CD8-positive, alpha-beta memory T cell (primary cell): ENCODE measurements at places on chromosomes 12 and 14.

GRCh38 chr14:90498198-90498597 lies 101.4 kb downstream of the CALM1 start:
- no peak for DNase-seq

GRCh38 chr12:63821781-63822251 lies 22.7 kb upstream of the SRGAP1 start:
- no peak for DNase-seq

GRCh38 chr12:84919271-84919670 lies 6.7 kb upstream of the SLC6A15 start:
- DNase-seq, result no peak

GRCh38 chr14:104512771-104513640 lies 66.6 kb upstream of the C14orf180 start:
- DNase-seq, result no peak

GRCh38 chr12:32826807-32827412 lies 69.7 kb downstream of the PKP2 start:
- no peak for DNase-seq

- DNase-seq, result no peak
Observed at GRCh38 chr12:109706747-109707469, 6.7 kb upstream of the FAM222A start.

DNA sequence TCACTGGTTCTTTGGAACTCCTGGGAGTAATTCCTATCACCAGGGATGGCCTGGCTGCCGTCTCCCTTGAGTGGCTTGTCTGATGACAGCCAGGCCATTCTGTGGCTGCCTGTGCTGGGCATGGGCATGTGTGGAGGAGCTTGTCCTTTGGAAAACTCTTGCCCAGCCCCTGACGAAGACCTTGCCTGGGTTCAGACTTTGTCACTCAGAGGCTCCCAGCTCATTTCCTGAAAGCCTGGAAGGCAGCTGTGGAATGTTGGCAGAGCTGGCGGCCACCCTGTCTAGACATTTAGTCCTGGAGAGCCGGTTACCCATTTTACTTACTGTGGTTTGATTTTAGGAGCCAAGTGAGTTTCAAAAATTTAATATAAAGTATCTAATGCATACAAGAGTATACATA lies 34.0 kb downstream of the TUNAR start:
- DNase-seq, result no peak

DNA sequence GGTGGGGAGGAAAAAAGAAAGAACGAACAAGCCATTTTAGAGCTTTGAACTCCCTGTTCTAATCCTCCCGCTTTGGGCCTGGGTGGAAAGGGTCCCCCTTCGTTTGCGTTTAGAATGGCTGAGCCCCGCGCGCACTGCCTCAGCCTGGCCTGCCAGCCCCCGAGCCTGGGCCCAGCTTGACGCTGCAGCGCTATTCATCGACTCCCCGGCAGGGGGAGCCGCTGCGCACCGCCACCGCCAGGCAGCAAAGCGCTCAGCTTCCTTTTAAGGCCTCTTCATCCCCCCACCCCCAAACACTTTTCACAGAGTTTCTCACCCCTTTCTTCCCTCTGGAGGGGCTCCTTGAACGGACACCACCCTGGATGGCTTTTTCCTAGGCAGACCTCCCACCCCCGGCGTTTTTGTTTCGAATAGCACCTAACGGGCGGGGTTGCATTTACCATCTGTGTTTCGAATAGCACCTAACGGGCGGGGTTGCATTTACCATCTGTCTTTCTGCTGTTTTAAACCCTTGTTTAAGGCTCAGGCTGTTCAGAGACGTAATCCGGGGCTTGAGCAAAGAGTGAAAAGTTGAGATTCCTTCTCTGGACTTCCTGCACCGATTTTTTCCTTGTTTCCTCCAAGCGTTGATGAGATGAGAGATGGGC lies 56.4 kb upstream of the PIWIL1 start:
- no peak for DNase-seq

DNA sequence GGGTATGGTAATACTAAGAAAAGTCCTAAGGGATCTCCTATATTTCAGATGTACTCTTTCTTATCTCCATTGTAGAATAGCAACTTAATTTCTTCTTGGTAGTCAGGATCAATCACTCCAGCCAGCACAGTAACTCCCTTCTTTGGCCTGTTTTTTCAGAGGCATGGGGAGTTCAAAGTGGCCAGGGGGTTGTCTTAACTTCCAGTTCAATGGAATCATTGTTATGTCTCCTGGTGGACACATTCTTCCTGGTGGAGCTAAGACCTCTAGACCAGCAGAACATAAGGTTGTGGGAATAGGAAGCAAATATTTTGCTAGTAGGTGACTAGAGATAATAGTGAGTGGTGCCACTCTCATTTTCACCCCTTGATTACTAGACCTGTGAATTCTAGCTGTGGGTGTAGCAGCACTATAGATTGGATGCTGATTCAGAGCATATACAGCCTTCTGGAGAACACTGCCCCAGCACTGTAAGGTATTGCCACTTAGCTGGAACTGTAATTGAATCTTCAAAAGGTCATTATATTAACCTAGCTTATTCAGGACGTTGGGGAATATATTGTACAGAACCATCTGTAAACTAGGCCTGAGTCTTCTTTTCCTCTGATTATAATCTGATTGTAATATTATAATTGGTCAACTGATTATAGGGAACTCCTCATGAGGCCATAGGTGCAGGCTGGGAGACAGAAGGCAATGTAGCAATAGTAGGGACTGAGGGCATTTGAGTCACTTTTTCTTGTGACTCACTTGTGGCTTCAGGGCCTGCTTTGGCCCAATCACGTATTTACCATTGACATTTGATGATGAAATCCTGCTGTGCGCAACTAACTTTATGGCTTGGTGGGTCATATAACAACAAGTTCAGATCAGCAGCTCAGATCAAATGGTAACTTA lies 60.2 kb upstream of the ATP2B1 start:
- no peak for DNase-seq

GRCh38 chr12:21183721-21184275 lies 52.8 kb downstream of the SLCO1B1 start:
- no peak for DNase-seq

DNA sequence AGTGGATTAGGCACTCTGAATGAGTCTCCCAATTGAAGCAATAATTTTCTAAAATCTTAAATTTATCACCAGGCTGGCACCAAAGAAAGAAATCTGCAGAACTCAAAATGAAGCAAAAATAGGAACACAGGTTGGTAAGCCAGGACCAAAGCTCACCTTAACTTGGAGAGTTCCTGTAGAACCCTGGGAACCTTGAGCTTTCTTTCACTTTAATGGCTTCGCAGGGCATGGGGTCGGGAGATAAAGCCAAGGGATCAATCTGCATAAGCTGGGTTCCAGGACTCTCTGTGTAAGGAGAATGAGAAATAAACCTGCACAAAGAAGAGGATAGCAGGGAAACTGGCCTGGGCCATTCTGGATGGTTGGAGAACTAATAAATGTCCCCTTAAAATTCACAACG lies 8.3 kb upstream of the VDR start:
- no peak for DNase-seq

GRCh38 chr12:131452444-131452860 lies 258.4 kb upstream of the SFSWAP start:
- no peak for DNase-seq

GRCh38 chr12:4630262-4630661 lies 18.6 kb downstream of the AKAP3 start:
- DNase-seq, result no peak

GRCh38 chr14:20904393-20905029 lies 13.3 kb downstream of the RNASE3 start:
- no peak for DNase-seq

DNA sequence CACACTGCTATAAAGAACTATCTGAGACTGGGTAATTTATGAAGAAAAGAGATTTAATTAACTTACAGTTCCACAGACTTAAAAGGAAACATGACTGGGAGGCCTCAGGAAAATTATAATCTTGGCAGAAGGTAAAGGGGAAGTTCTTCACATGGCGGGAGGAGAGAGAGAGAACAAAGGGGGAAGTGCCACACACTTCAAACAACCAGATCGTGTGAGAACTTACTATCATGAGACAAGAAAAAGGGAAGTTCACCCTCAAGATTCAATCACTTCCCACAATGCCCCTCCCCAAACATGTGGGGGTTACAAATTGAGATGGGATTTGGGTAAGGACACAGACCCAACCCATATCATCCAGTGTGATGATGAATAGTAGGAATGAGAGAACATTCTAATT lies 366.5 kb downstream of the LRFN5 start:
- DNase-seq, result no peak

- no peak for DNase-seq
Observed at GRCh38 chr14:101849640-101850039, 88.1 kb downstream of the PPP2R5C start.

DNA sequence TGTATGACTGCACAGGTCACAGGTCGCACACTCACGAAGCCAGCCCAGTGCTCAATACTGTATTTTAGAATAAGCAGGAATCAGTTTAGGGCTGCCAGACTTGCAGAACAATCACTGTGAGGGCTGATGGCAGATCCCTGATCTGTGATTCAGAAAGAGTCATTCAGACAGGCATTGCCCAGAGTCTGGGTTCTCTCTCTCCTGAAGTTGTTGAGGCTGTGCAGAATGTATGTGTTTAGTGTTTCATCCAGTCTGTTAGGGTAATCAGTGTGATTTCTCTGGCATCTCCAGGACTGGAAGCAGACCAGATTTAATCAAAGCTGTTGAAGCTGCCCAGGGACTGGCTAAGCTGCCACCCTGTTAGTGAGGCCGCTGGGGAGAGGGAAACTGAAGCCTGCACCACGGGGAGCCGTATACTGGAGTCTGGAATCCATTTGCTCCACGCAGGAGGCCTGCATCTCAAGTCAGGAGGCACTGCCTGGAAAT lies 69.3 kb downstream of the ETV6 start:
- no peak for DNase-seq

GRCh38 chr12:9650151-9650576 lies 19.3 kb upstream of the CLEC2D start:
- no peak for DNase-seq
